NK-92 treated with Interleukin-12 subunit alpha and Interleukin-12 subunit beta, amount 100 ng/mL, for 24 hours (cell line): ENCODE measurements at places on chromosomes 6 and 20.

- DNase-seq, result no peak
Observed at GRCh38 chr6:44806656-44807055, 419.1 kb downstream of the CDC5L start.

DNA sequence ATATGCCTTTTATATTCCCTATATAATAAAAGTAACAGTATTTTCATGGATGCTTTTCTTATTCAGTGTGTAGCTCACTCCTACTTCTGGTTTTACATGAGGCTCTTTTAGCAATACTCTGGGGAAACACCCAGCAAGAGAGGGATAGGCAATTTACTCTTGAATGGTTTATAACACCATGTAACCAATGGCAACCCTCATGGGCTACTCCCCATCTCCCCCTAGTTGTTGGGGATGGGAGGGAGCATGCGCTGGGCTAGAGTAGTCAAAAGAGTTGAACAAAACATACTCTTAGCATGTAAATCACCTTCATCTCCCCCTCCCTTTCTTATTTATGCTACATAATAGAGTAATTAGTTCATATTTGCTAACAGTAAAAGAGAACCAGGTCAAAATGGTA is 140.1 kb upstream of the LRFN2 start:
- DNase-seq, result no peak

DNA sequence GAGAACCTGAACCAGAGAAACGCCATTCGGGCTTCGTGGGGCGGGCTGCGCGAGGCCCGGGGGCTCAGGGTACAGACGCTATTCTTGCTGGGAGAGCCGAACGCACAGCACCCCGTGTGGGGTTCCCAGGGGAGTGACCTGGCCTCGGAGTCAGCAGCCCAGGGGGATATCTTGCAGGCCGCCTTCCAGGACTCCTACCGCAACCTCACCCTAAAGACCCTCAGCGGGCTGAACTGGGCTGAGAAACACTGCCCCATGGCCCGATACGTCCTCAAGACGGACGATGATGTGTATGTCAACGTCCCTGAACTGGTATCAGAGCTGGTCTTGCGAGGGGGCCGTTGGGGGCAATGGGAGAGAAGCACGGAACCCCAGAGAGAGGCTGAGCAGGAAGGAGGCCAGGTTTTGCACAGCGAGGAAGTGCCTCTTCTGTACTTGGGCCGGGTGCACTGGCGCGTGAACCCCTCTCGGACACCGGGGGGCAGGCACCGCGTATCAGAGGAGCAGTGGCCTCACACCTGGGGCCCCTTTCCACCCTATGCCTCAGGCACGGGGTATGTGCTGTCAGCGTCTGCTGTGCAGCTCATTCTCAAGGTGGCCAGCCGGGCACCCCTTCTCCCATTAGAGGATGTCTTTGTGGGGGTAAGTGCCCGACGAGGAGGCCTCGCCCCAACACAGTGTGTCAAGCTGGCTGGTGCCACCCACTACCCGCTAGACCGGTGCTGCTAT is 904 bp downstream of the B3GALT4 start:
- peak; percentile 19 for DNase-seq

DNA sequence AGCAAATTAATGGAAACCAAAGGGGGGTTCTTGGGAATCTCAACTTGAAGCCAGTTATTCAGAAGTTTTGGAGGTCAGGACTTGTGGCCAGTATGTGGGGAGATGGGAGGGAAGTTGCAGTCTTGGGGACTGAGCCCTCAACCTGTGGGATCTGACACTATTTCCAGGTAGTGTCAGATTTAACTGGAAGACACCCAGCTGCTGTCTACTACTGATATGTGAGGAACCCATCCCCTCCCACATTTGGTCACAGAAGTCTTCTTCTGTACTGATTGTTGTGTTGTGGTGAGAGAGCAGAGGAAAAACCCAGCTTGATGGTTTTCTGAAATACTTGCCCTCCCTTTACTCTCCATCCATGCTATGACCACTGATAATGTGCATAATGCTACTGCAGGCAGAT is 134.0 kb downstream of the QRSL1 start:
- no peak for DNase-seq

GRCh38 chr6:16751251-16751946 is 9.9 kb downstream of the ATXN1 start:
- DNase-seq, result no peak

DNA sequence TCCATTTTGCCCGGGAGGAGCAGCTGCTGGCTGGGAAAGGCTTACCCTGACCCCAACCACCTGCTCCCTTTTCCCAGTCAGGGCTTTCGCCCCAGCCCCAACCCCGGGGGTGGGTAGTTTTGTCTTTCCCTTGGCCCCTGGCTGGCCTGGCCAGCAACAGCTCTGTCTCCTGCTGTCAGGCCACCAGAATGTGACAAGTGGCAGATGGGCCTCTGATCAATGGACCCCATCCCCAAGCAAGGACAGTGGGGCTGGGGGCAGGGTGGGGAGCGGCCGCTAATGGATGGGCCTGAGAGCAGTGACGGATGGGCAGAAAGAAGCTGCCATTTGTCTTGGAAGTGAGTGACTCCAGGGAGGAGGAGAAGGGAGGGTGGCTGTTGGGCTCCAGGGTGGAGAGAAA is 121.6 kb downstream of the DHX35 start:
- DNase-seq, result no peak

GRCh38 chr6:169828176-169828575 is 76.8 kb downstream of the ERMARD start:
- DNase-seq, result no peak

GRCh38 chr6:41355952-41356351 is 20.5 kb downstream of the NCR2 start:
- no peak for DNase-seq

- no peak for DNase-seq
Observed at GRCh38 chr6:20236909-20237600, 24.8 kb upstream of the MBOAT1 start.

- peak; percentile 37 for DNase-seq
Observed at GRCh38 chr6:11224252-11224965, 8.1 kb downstream of the NEDD9 start.
